ENCODE measurements at places on chromosomes 7 and 10.

GRCh38 chr10:58590152-58590840 is 77.6 kb downstream of the BICC1 start:
- DNase-seq: peak; percentile 97

DNA sequence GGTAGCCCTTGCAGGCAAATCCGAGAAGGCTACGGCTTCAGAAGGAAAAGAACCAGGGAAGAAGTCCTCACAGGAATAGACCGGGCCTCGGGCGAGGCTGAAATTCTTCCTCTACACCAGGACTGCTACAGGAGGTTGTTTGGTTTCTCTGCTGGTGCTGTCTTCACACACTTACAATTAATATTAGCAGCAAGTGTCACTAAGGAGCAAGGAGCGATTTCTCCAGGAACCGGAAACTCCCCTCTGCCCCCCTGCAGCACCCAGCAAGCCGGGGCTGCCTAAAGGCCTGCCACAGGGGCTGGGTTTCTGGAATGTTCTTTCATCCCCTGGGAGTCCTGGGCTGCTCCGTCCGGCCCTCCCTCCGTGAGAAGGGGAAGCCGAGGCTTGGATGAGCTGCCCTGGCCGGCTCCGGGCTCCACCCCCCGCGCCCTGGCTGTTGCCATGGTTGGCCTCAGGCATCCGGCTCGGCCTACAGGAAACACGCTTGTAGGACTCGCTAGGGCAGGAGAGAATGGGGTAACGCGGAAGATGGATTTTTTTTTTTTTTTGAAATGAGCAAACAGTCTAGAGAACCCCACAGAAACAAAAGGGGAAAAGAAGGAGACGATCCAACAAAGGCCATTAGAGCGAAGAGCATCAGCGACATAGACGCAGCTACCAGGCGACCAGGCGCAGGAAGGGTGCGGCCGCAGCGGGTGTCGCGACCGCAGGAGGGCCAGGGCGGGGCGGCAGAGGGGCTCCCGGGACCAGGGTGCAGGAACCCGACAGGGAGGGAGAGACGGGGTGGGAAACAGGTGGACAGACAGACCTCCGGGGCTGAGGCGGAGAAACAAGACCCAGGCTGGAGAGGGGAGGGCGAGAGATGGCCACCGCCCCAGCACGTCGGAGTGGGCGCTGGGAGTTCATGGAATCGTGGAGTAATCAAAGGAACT is 33.0 kb downstream of the EN2 start:
- no peak for DNase-seq

- DNase-seq: no peak
Observed at GRCh38 chr10:91096274-91096673, 124.2 kb upstream of the PCGF5 start.

- no peak for DNase-seq
Observed at GRCh38 chr10:93062514-93063143, 2.0 kb downstream of the CYP26C1 start.

- no peak for DNase-seq
Observed at GRCh38 chr10:72267381-72267780, 6.3 kb upstream of the DDIT4 start.

GRCh38 chr10:110212119-110213006 is 5.0 kb downstream of the MXI1 start:
- DNase-seq: no peak

GRCh38 chr10:30002426-30003266 is 56.7 kb downstream of the JCAD start:
- peak; percentile 60 for DNase-seq

- DNase-seq: no peak
Observed at GRCh38 chr10:114012650-114013049, 31.0 kb upstream of the ADRB1 start.

GRCh38 chr10:73908853-73909539 is 1.9 kb upstream of the PLAU start:
- peak; percentile 99 for DNase-seq

DNA sequence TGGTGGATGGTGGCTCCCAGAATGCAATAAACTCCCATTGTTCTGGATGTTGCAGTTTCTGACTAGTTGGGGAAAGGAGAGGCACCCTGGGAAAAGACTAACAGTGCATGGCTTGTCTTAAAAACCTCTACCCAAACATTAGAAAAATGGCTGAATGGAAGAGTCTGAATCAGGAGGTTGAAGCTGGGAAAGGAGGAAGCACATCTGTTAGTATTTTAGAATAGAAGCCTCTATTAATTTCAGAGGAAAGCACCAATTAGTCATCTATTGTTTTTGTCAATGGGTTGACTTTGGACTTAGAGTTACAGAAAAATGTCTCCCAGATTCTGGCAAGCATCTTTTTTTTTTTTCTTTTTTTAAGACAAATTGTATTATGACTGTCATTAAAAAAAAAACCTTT is 56.1 kb upstream of the ELMO1 start:
- DNase-seq: no peak

GRCh38 chr7:12369072-12369471 is 34.6 kb downstream of the VWDE start:
- no peak for DNase-seq

GRCh38 chr7:132855901-132856300 is 226.0 kb downstream of the CHCHD3 start:
- DNase-seq: no peak

GRCh38 chr7:53050433-53050832 is 15.0 kb downstream of the POM121L12 start:
- no peak for DNase-seq

GRCh38 chr7:158706273-158706704 is 1.7 kb upstream of the NCAPG2 start:
- DNase-seq: no peak

- DNase-seq: no peak
Observed at GRCh38 chr7:53237344-53237913, 202.0 kb downstream of the POM121L12 start.

GRCh38 chr10:24912215-24912614 is 40.2 kb downstream of the PRTFDC1 start:
- DNase-seq: no peak

- DNase-seq: peak; percentile 29
Observed at GRCh38 chr10:67837541-67838314, at the start of gene DNAJC12. Gene DNAJC12 (minus strand): TSS chr10:67838188. CDS start chr10:67838011, 177 bp downstream.

GRCh38 chr7:41621953-41622831 is 80.7 kb downstream of the INHBA start:
- DNase-seq: no peak

GRCh38 chr10:105952153-105952552 is 1212.4 kb downstream of the SORCS1 start:
- peak; percentile 52 for DNase-seq

DNA sequence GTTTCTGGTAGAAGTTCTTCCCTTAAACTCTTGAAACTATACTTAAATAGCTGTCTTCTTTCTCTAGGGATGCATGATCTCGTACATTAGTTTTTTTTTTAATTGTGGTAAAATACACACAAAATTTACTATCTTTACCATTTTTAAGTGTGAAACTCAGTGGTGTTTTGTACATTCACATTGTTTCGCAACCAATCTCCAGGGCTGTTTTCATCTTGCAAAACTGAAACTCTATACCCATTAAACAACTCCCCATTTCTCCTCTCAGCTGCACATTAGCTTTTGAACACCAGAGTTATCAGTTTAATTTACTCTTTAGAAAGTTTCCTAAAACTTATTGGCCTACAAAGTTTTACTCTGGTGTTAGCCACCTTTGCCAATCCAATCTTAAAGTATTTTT is 45.5 kb upstream of the PRKAR2B start:
- DNase-seq: no peak

- DNase-seq: no peak
Observed at GRCh38 chr10:132107186-132107948, 41.6 kb downstream of the JAKMIP3 start.

Measured in HFFc6 (cell line).